Spinal cord (tissue), 10 donors: ENCODE measurements at places on chromosomes 4 and X. TPM values are rescaled to one million over a fixed set of nuclear protein-coding genes. Genes with fewer than 3 reads are reported as not detected.

Gene ZIC3
- 15.5 TPM for polyA plus RNA-seq

Gene MSANTD1
- polyA plus RNA-seq: 5.7 TPM

Gene FHDC1
- 6.3 TPM for polyA plus RNA-seq

Gene ZNF157
- polyA plus RNA-seq: 3.1 TPM

Gene CCDC149
- 24.9 TPM for polyA plus RNA-seq

Gene GRIPAP1
- polyA plus RNA-seq: 116 TPM

Gene MAGEA11
- polyA plus RNA-seq: not detected

Gene SUPT20HL1
- 0.27 TPM for polyA plus RNA-seq

Gene KLHL34
- polyA plus RNA-seq: 0.67 TPM

Gene EDA2R
- polyA plus RNA-seq: 3.0 TPM

Gene OSTC
- 92.3 TPM for polyA plus RNA-seq

Gene RAB39B
- polyA plus RNA-seq: 22.6 TPM

Gene UGT2B17
- polyA plus RNA-seq: not detected

Gene FMR1NB
- not detected for polyA plus RNA-seq

Gene CHRNA9
- polyA plus RNA-seq: 0.19 TPM

Gene TEX13C
- polyA plus RNA-seq: 0.05 TPM

Gene PRR32
- 0.44 TPM for polyA plus RNA-seq

Gene MAD2L1
- 22.7 TPM for polyA plus RNA-seq

Gene RXFP1
- 0.23 TPM for polyA plus RNA-seq

Gene ITM2A
- 236 TPM for polyA plus RNA-seq

Gene OCIAD2
- polyA plus RNA-seq: 117 TPM

Gene MND1
- 10.5 TPM for polyA plus RNA-seq

Gene XPNPEP2
- polyA plus RNA-seq: 0.87 TPM

Gene COL4A5
- 49.4 TPM for polyA plus RNA-seq

Gene CXCL10
- not detected for polyA plus RNA-seq

Gene SNCA
- polyA plus RNA-seq: 141 TPM

Gene TNIP3
- polyA plus RNA-seq: 2.1 TPM

Gene ETDA
- not detected for polyA plus RNA-seq

Gene XK
- 4.3 TPM for polyA plus RNA-seq

Gene PRR27
- 0.06 TPM for polyA plus RNA-seq

Gene GAB3
- 3.0 TPM for polyA plus RNA-seq

Gene LEF1
- polyA plus RNA-seq: 28.5 TPM

Gene SPANXB1
- not detected for polyA plus RNA-seq

Gene FAM13A
- 31.8 TPM for polyA plus RNA-seq

Gene CDX4
- not detected for polyA plus RNA-seq

Gene MAGEC2
- polyA plus RNA-seq: not detected

Gene ART3
- 4.0 TPM for polyA plus RNA-seq

Gene HS6ST2
- polyA plus RNA-seq: 54.3 TPM

Gene PCDH11X
- 16.6 TPM for polyA plus RNA-seq

Gene ALB
- 1.0 TPM for polyA plus RNA-seq

Gene AWAT2
- polyA plus RNA-seq: not detected

Gene DUSP9
- 2.1 TPM for polyA plus RNA-seq

Gene PHF8
- polyA plus RNA-seq: 20.1 TPM

Gene SPANXN4
- not detected for polyA plus RNA-seq

Gene FDCSP
- polyA plus RNA-seq: not detected

Gene USP17L30
- polyA plus RNA-seq: not detected

Gene RHOH
- 1.1 TPM for polyA plus RNA-seq

Gene PPEF2
- not detected for polyA plus RNA-seq

Gene HERC3
- 27.1 TPM for polyA plus RNA-seq

Gene ADGRL3
- 76.2 TPM for polyA plus RNA-seq

Gene RASL11B
- 10.2 TPM for polyA plus RNA-seq

Gene HSFX1
- 6.0 TPM for polyA plus RNA-seq

Gene TIGD4
- 3.1 TPM for polyA plus RNA-seq

Gene PHEX
- 0.62 TPM for polyA plus RNA-seq

Gene UGT2B15
- polyA plus RNA-seq: not detected
